ENCODE measurements at places on chromosomes 7 and 10.
A peak's percentile ranks its signal among the peaks of the same experiment; 100 is the strongest.

DNA sequence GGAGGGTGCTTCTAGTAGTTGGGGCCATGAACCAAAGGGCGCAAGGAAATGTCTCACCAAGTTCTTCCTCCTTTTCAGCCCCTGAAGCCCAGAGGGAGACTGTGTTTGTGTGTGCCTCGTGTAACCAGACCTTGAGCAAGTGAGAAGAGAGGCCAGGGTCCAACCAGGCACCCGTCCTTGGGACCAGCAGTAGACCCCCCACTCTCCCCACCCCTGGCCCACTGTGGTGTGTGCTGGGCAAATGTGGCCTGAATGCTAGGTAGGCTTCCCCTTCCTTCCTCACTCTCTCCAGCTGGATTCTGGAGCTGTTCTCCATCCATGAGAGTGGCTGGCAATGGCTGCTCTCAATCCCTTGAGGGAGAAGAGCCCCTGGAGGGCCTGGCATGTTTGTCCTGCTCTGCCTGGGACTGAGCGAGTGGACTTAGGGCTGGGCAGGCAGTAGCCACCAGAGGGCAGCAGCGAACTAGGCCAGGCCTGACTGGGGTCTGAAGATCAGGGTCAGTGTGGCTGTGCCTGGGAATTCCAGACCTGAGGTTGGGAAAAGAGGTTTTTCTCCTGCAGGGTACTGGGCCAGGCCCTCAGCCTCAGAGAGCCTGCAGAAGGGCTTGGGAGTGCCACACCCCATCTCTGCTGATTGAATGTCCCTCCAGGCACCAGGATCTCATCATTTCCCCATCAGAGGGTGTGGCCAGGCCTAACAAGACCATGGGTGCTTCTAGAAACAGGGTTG, 12.5 kb downstream of the SFRP5 start:
- peak; percentile 71 for DNase-seq

- peak; percentile 39 for DNase-seq
Measured at GRCh38 chr7:35727571-35727970, 32.6 kb upstream of the HERPUD2 start.

GRCh38 chr7:124276005-124276622, 243.2 kb upstream of the TMEM229A start:
- no peak for DNase-seq

- no peak for DNase-seq
Measured at GRCh38 chr7:1043552-1044188, 676 bp upstream of the GPR146 start.

GRCh38 chr7:47371317-47371716, 210.6 kb downstream of the TNS3 start:
- no peak for DNase-seq

GRCh38 chr10:18402853-18403252, 248.5 kb downstream of the NSUN6 start:
- no peak for DNase-seq

DNA sequence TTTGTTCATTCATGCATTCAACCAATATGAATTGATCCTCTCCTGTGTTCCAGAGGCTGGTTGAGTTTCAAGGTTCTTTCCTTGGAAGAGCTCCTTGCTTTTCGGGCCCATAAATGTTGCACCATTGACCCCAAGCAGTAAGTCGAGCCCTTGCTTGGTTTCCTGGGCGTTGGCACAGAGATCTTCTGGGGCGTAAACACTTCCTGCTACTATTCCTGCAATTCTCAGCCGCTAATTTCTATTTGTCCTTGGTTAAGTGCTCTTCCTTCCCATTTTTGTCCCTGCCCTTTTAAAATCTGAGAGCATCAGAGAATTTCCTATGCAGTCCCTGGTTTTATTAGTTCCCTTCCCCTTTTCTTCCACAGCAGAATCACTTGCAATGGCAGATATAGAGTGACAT, 44.1 kb upstream of the ADRB1 start:
- no peak for DNase-seq

DNA sequence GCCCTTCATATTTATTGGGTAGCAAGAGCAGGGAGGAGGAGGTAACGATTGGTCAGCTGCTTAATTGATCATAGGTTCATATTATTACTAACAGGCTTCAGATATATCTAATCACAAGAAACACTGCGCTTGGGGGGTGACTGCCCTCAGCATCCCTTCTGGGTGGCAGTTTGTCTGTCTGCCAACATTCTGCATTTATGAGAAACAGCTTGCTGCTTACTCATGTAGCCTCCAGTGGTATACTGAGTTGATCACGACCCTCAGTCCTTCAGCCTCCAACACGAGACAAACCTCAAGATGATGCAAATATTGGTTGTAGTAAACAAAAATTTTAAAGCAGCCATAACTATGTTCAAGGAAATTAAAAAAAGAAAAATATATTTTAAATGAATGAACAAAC, 657.8 kb upstream of the PHF14 start:
- DNase-seq, result no peak

- no peak for DNase-seq
Measured at GRCh38 chr10:62188021-62188616, 80.5 kb downstream of the RTKN2 start.

- no peak for DNase-seq
Measured at GRCh38 chr7:66464059-66464458, 164.6 kb upstream of the KCTD7 start.

DNA sequence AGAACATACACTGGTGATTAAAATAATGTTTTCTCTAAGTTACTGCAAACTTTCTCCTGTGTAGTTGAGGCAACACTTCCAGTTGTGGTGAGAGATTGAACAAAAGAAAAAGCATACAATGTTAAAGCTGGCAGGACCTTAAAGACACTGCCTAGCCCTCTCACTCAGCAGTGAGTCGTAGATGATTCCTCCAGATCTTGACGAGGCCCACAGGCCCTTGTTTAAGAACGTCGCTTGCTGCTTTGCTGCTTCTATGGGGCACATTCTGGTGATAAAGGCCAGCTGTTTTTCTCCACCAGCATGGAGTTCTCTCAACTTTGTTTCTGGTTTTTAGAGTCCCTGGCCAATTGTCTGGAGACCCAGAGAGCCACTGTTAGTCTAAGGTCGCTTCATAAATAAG, 2.8 kb upstream of the DENND11 start:
- no peak for DNase-seq

GRCh38 chr10:77685432-77685831, 47.8 kb upstream of the KCNMA1 start:
- DNase-seq, result no peak

GRCh38 chr7:50393547-50394252, 56.5 kb downstream of the FIGNL1 start:
- no peak for DNase-seq

GRCh38 chr7:50821457-50822008, 38.8 kb upstream of the GRB10 start:
- DNase-seq, result no peak

DNA sequence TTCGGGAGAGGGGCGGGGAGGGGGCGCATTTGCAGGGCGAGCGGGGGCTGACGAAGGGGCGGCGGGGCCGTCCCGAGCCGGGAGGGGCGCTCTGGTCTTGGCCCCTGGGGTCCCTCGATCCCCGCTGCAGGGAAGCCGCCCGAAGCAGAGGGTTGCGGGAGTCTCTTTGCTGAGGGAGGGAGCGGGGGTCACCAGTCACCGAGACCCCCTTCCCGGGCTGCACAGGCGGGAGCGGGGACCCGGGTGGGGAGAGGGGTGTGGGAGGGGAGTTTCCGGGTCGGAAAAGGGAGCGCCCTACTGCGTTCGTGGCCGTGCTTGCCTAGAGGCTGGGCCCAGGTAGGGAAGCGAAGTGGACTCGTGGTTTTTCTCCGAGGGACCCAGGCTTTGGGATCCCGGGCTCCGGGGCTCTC, 422 bp downstream of the AP1S1 start:
- DNase-seq, result peak; percentile 39

DNA sequence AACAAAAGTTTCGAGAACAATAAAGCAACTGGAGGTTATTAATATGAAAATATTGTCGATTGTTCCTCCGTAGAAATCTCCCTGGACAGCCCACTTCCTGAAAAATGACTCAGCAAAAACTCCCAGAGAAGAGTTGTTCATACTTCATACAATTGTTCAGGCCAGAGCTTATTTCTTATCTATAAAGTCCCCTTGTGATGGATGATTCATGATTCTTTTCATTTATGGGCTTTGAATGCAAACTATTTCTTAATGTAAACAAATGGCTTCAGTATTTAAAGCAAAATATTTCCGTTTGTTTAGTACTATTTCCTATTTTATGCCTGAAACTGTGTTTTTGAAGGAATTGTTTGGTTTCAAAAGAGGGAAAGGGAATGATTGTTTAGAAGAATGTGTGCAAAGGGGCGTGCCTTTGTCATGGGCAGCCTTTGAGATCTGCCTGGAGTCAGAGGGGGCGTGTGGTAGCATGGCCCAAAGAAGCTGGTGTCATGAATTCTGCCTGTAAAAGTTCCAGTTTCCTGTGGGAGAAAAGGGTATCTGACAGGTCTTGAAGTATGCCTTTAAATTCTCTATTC, 26.2 kb upstream of the EXOC6 start:
- no peak for DNase-seq

- no peak for DNase-seq
Measured at GRCh38 chr10:80855348-80855971, 317.8 kb downstream of the SH2D4B start.

GRCh38 chr10:119449760-119450461, 92.6 kb downstream of the RGS10 start:
- DNase-seq, result no peak

- no peak for DNase-seq
Measured at GRCh38 chr7:146826329-146826728, 709.7 kb downstream of the CNTNAP2 start.

- no peak for DNase-seq
Measured at GRCh38 chr10:125003901-125004467, 62.1 kb downstream of the ZRANB1 start.

GRCh38 chr7:17415955-17416354, 117.5 kb downstream of the AHR start:
- DNase-seq, result no peak

DNA sequence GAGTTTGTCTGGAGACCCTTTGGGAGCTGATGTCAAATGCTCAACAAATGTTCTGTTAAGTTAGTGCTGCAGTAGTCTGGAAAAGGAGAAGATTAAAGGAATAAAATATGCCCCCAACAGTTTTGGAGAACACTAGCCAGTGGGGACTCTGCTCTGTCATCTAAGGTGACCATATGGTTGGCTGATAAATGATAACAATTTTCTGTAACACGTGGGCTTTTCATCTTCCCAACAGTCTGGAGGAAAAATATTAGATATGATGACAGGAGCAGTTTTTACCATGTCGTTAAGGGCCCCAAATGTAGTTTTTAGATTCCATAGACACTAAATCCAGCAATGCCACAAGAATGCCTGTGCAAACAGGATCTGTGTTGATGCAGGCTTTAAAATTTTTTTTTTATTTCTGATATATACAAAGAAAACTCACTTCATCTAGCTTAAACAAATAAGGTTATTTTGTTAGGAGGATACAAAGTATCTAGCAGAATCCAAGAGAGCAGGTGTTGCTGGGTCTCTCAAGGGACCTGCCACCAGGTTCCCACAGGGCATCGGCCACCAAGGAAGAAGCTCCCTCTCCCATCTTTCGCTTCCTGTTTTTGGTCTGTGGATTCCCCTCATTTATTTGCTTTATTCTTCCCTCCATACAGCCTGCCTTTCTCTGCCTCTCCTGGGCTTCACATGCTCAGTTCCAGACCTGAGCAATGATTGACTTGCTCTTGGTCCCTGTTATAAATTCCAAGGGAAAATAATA, 6.2 kb upstream of the CFAP58 start:
- no peak for DNase-seq

DNA sequence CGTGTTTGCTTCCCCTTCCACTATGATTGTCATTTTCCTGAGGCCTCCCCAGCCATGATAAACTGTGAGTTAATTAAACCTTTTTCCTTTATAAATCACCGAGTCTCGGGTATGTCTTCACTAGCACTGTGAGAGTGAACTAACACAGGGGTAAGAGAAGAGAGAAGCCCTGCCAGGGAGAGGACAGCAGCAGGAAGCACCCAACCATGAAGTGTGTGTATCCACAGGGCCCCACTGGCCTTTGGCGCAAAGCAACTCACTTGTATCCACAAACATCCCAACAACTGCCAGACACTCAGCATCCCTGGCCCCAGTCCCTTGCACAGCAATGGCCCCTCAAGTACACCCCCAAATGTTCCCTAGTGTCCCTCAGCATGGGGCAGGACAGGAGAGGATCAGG, 115.1 kb downstream of the MAD1L1 start:
- DNase-seq, result no peak

DNA sequence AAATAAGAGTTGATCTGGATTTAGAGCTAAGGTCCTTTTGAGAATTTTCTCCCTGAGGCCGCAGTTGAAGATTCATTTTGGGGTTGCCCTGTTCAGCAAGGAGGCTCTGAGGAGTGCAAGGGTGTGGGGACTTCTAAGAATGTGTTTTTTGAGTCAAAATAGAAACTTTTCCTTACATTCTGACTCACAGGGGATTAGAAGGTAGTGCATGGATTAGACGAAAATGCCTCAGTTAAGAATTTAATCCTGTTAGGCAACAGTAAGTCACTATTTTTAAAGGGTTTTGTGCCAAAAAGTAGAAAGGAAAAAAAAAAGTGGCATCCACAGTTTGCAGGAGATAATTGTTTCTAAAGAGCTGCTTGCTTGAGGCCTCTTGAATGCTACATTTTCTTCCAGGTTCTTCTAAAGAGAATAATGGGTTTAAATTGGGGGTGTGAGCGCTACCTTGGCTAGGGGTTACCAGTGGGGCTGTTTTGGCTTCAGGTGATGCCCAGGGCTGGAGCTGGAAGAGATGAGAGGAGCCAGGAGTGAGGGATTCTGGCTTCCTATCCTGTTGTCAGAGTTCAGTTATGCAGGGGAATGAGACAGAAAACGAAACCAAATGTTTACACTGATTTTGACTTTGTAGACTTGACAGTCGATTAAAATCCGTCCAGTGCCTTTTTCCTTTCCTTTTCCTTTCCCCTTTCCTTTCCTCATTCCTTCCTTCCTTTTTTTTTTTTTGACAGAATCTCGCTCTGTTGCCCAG, 52.9 kb downstream of the BAMBI start:
- DNase-seq, result no peak

GRCh38 chr10:133254421-133255120, 16.9 kb downstream of the VENTX start:
- DNase-seq, result no peak

GRCh38 chr7:151762583-151763245, 114.2 kb downstream of the PRKAG2 start:
- no peak for DNase-seq

All from natural killer cell (primary cell).